ENCODE measurements at places on chromosomes 1 and 21.

DNA sequence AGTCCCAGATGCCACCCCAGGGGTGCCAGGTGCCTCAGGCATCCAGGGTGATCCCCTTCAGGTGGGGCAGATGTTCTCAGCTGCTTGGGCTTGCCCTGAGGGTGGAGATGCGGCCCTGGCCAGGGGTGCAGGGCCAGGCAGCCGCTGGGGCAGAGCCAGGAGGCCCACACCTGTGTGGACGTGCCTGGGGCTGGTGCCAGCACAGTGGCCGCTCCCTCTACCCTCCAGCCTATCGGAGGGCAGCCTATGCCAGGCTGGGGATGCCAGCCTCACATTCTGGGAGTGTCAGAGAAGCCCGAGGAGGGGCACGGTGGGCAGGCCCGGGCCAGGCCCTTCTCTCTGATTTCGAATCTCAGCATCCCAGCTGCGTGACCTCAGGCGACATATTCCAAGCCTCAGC lies 96.5 kb upstream of the WNT4 start:
- no peak for DNase-seq

- DNase-seq, result peak; percentile 76
Measured at GRCh38 chr1:193083365-193084088, 21.7 kb downstream of the GLRX2 start.

- DNase-seq, result no peak
Measured at GRCh38 chr1:212410231-212410820, 4.4 kb downstream of the PACC1 start.

- DNase-seq, result no peak
Measured at GRCh38 chr1:232901255-232901654, 49.2 kb upstream of the NTPCR start.

DNA sequence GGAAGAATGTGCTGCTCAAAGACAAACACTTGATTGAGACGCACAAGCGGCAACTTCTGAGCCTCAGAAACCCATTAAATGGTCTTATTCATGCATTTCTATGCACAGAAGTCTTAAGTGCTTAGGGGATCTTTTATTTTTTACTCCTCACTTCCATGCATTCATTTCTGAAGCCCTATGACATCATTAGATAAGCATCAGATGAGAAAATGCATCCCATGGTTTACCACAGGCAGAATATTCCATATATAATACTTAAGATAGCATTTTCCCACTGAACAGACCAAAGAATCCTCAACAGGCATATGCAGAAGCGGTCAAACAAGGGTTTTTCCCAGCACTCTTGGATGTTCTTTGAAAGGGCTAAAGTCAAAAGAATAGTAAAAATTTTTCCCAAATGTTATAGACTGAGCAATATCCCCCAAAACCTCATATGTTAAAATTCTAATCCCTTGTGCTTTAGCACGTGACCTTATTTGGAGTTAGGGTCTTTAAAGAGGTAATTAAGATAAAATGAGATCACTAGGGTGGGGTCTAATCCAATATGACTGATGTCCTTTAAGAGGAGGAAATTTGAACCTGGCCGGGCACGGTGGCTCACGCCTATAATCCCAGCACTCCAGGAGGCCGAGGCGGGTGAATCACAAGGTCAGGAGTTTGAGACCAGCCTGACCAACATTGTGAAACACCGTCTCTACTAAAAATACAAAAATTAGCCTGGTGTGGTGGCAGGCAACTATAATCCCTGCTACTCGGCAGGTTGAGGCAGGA lies 22.6 kb upstream of the FAM89A start:
- DNase-seq, result no peak

- no peak for DNase-seq
Measured at GRCh38 chr1:210764536-210764935, 369.4 kb downstream of the KCNH1 start.

- DNase-seq, result peak; percentile 52
Measured at GRCh38 chr1:225848030-225848955, 33.9 kb downstream of the TMEM63A start.

DNA sequence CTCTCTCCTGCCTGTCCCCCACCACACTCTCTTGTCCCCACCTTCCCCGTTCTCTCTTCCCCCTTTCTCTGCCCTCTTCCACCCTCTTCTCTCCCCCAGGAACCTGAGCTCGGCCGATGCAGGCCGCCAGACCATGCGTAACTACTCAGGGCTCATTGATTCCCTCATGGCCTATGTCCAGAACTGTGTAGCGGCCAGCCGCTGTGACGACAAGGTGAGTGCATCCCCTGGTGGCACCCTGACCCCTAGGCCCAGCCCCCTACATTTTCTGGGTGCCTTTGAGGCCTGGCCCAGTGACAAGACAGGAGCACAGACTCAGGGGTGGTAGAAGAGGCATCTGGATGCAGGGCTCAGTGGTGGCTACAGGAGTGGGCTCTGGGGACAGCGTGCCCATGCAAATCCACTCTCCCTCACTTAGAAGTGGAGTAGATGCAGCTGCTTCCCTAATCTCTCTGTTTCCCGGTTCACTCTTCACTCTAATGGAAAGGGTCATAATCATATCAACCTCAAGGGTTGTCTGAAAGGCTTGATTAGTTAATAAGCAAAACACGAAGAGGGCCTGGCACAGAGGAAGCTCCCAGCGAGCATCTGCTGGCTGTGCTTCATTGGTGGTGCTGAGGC lies 37.0 kb downstream of the PKP1 start:
- DNase-seq, result no peak
